ENCODE measurements at places on chromosomes 4 and X.

- DNase-seq, result no peak
Observed at GRCh38 chr4:86184901-86185285, 175.0 kb downstream of the MAPK10 start.

DNA sequence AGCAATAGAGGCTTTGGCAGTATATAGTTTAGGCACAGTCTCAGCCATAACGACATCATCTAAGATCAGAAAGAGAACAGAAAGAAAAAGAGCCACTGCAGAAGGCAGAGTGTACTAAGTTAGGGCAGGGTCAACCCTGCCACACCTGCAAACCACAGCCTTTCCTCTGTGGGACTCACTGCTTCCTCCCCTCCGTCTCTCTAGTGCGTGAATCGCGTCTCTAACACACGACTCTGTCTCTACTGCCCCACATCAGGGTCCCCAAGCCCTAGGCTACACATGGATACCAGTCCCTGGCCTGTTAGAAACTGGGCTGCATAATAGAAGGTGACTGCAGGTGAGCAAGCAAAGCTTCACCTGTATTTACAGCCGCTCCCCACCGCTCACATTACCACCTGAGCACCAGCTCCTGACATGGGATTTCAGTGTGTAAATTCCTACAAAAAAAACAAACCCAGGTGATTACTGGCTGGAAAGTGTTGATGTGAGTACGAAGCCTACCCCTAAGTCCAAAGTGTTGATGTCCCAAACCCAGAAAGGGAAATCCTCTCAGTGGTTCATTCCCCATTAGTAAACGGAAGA is 128.9 kb downstream of the PRKX start:
- no peak for DNase-seq

DNA sequence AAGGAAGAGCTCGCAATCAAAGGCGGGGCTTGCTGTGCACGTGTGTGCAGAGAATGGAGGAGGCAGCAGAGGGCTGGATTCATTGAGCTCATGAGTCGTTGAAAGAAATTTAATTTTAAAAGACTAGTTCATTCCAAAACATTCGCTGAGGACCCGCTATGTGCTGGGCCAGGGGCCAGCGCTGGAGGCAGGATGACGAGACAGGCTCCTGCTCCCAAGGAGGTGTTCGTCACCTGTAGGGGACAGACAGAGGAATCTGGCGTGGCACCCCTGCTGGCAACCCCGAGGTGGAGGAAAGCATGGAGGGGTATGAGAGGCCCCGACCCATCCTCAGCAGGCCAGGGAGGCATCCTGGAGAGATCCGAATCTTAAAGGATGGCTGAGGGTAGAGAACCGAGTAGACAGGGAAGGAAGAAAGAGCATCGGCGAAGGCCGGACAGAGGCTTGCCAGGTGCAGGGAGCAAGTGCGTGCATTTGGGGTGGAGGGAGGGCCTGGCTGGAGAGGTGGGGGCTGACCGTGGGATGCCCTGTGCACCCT is 96.4 kb downstream of the CPZ start:
- DNase-seq, result no peak

DNA sequence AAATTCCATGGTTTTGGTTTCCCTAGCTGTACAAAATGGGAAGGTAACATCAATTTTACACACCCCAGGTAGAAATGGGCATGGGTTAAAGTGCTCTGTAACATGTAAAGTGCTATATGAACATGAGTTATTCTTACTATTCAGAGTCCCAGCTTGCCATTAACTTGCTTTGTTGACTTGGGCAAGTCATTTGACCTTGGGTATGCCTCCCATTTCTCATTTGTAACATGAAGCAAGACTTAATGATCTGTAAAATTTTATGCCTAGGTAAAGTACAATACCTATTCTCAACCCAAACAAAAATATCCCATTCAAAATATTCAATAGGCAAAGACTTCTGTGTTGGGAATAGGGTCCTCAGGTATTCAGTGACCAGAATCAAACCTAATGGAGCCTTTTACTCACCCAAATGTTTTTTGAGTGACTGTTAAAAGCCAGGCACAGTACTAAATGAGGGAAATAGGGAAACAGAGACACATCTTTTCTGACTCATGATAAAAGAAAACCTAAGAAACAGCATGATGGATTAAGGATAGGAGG is 126.6 kb downstream of the SH3RF1 start:
- DNase-seq, result no peak

DNA sequence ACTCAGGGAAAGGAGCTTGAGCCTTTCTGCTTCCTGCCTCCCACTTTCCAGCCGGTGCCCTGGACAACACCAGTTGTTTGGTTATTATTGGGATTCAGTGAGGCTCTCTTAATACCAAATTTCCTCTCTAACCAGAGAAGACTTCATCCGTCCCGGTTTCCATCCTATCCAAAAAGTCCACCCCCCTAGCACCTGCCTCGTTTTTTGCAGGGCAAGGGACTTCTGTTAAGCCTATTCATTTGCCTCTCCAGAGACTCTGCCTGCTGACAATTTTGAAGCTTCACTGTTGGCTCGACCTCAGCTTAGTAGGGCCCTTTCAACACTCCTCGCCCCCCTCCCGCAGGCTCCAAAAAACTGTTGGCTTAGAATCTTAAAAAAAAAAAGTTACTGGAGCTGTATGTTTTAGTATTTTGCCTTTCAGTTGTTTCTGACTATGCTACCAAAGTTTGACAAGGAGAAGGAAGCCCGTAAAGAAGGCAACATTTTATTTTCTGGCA is 779 bp upstream of the PRSS12 start:
- no peak for DNase-seq

DNA sequence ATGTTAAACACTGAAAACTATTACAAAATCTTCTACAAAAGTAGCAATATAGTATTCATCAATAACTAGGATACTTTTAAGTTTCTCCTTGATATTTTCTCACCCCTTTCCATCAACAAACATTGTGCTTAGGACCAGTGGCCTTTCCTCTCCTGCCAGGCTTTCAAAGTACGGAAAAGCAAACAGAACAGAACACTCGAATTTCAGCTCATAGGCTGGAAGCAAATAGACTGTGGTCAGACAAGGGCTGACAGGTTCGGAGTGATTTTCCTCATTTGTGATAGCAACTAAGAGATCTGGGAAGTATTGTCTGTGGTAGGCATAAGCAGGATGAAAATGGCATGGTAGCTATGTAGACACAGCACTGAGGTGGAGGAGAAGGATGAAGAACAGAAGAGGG is 68.6 kb upstream of the SORBS2 start:
- no peak for DNase-seq

DNA sequence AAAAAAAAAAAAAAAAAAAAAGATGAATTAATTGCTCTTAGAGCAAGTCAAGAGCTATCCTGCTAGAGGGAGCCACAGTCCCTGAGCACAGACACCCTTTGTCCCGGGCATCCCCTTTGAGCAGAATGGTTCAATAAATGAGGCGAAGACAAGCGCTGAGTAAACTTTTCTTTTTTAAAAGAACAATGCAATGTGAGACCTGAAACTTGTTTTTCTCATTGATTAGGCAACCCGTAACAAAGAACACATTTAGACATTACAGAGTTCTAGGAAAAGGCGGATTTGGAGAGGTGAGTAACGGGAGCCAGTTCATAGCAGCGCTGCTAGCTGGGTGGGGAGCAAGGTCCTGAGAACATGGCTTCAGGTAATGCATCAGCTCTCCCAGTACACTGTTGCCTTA is 46.1 kb downstream of the GRK4 start:
- DNase-seq, result no peak

GRCh38 chr4:155667568-155668511 is 1.2 kb downstream of the GUCY1A1 start:
- DNase-seq, result peak; percentile 44

- DNase-seq, result no peak
Observed at GRCh38 chrX:49040376-49040955, 2.7 kb downstream of the TFE3 start.

DNA sequence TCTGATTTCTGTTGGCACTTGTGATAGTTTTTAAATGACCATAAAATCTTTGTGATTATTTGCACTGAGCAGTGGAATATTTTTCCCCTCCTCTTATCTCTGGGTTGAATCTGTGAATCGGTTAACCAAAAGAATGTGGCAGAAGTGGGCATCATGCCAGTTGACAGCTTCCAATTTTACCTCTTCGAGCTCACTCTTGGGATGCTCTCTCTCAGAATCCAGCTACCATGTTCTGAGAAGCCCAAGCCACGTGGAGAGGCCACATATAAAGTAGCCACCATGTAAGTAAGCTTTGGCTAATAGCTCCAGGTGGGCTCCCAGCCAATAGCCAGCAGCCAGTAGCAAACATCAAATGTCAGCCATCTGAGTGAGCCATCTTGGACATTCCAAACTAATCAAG is 12.9 kb upstream of the WDR19 start:
- DNase-seq, result no peak

DNA sequence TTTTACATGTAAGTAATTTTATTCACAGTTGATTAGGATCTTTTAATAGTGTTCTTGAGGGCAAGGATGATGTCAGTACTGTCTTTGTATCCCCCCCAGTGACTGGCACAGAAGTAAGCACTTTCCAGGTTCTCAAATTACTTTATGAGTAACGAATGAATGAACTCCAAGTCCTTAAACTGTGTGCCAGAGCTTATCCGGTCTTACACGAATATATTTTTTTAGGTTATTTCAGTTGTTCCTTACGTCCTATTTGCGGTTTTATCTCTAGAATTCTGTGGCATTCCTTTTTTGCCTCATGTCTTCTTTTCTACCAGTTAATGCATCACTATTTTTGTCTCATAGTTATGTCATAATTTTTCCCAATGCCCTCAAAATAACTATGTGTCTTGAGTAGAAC is 106.9 kb upstream of the MID1IP1 start:
- no peak for DNase-seq

DNA sequence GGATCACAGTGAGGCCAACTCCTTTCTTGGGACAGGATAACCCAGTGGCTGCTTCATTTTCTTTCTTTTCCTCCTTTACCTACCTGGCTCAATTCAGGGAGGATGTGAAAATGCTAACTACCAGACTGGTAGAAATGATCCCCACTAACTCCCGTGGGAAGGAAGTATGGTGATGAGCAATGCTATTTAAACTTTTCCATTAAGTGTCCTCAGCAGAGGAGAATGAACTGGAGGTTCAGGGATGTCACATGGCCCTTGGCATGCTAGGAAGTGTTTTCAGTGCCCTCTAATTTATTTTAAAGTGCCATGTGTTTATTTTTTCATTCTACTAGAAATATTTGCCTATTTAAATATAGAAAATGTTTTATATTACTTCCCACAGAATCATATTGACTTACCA is 363.9 kb downstream of the PPP3CA start:
- no peak for DNase-seq

DNA sequence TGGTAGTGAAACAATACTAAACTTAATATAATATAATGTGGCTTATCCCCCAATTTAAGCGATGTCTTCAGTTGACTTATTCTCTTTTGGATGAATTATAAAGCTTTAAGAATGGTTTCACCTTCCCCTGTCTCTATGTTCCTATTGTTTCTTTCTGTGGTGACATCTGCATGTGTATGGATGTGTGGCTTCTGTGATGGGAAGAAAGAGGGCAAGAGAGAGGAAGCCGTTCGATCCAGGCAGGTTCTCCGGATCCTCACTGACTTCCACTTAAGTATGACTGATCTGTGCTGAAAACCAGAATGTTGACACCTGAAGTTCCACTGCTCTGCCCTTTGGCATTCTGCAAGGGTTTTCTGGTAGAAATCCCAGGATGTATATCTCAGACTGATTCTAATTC is 1150.8 kb downstream of the STPG2 start:
- no peak for DNase-seq

DNA sequence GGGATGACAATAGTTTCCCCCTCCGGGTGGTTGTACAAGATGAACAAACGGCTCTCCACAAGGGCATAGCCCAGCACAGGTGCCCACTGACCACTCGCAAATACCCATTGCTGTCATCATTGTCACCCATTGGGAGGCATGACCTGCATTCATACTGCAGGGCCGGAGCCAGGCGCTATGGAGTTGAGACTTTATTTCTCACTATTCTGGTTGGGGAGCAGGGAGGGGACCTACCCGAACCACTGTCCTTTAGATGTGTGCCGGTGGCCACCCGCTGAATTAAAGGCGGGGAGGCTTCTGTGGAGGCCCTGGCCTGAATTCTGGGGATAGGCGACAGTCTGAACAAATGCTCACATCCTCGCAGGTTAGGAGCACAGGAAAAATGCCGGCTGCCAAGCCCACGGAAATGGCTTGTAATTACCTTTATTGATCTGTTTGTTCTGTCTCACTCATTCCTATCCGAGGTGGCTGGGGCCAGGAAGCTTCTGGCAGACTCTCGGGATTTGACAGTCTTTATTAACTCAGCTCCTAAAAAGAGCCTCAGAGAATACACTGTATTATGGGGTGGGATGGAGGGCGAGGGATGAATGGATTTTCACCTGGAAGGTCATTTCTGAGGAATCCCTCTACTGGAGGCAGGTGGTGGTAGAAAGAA is 125.1 kb upstream of the PSAPL1 start:
- DNase-seq, result no peak

DNA sequence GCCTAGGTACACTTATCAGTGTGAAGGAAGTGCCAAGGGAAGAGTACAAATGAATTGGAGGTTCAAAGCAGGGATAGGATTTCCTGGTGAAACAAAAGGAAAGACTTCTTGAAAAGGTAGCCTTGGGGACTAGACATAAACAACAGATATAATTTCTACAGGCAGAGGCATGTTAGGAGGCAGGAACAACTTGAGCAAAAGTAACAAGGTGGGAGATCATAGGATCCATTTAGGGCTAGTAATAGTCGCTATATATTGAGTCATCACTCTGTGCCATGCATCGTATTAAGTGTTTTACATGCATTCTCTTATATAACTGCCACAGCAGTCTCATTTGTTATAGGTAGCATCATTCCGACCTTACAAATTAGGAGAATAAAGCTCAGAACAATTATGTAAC is 98.3 kb upstream of the EOLA2 start:
- DNase-seq, result no peak

- DNase-seq, result no peak
Observed at GRCh38 chr4:3256230-3257102, 7.5 kb downstream of the MSANTD1 start.

GRCh38 chr4:11418610-11419009 is 10.1 kb downstream of the HS3ST1 start:
- no peak for DNase-seq

DNA sequence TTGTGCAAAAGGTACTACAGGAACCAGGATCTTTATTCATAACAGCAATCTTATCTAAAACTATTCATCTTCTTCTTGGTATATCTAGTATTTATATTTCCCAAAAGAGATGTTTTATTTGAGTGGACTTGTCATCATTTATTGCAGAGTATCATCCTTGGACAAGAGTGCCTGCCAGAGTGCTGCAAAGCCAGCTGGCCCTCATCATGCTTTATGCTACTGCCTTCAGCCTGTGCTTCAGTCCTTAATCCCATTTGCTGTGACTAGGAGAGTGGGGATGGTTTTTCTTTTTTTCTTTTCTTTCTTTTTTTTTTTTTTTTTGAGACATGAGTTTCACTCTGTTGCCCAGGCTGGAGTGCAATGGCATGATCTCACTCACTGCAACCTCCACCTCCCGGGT is 33.5 kb upstream of the ELF2 start:
- no peak for DNase-seq

DNA sequence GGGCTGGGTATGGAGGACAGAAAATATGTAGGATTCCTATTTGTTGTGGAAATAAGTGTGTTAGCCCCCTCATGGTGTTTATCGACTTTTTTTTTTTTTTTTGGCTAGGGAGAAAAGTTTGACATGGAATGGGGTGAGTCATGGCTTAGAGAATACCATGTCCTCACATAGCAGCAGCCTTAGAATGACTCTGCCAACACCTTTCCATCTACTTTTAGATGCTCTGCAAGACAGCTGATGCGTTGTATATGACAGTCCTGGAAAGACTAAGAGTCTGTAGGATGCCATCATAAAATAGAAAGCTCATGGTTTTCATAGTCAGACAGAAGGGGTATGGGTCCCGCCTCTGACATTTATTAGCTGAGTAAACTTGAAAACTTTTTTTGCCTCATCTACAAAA is 37.7 kb downstream of the MTTP start:
- DNase-seq, result no peak
